Activated naive CD4-positive, alpha-beta T cell (primary cell): ENCODE measurements at places on chromosomes 13 and 19.

- DNase-seq: no peak
These were observed 7.1 kb upstream of the LILRA5 start for GRCh38 chr19:54319892-54320670.

DNA sequence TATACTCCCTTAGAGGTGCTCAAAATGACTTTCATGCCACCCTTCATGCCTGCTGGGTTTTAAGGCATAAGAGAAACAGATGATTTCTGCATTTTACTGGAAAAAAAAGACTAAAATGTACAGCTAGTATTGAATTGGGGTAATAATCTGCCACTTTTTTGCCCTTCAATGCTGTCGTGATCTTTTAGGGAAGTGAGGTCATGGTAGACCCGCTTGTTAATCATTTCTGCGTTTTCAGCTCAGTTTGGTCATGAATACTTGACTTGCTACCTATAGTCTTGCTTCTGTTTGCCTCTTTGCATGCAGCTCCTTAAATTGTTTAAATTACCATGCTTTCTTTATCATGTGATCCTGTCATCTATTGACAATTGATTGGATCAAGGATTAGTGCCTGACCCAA, 90.4 kb downstream of the PCCA start:
- no peak for DNase-seq

DNA sequence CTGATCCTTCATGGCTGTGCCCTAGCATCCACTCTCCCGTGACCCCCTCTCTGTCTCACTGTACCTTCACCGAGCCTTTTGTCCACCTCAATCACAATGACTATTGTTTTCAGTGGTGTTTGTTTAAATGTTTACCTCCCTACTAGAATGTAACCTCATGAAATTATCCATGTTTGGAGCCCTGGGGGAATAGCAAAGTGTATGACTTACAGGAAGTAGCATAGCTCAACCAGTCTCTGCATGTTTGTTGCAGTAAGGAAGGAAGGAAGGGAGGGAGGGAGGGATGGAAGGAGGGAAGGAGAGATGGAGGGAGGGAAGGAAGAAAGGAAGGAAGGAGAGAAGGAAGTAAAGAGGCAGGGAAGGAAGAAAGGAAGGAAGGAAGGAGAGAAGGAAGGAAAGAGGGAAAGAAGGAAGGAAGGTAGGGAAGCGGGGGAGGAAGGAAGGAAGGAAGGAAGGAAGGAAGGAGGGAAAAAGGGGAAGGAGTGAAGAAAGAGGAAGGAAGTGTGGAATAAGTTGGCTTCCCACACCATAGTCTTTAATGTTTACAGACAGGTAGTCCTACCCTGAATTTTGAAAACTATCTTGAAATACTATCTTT, 421.4 kb downstream of the COG6 start:
- no peak for DNase-seq

- DNase-seq: no peak
These were observed 59.4 kb downstream of the ZDHHC20 start for GRCh38 chr13:21399741-21400140.

DNA sequence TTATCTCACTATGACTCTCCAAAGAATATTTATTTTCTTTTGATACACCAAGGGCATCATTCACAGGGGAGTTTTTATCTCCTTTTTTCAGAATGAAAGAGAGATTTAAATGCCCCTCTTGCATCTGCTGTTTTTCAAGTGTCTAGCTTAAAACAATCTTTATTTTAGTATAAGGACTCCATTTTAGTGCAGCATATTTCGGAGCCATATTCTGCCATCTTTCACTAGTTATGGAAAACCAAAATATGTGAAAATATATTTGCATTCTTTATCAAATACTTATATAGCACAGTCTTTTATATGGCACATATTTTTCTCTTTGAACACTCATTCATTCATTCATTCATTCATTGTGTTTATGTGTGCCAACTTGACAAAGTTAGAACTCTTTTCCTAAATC, 1130.2 kb downstream of the SLITRK5 start:
- no peak for DNase-seq

- DNase-seq: no peak
These were observed 1367.5 kb upstream of the PCDH9 start for GRCh38 chr13:68597641-68598040.

DNA sequence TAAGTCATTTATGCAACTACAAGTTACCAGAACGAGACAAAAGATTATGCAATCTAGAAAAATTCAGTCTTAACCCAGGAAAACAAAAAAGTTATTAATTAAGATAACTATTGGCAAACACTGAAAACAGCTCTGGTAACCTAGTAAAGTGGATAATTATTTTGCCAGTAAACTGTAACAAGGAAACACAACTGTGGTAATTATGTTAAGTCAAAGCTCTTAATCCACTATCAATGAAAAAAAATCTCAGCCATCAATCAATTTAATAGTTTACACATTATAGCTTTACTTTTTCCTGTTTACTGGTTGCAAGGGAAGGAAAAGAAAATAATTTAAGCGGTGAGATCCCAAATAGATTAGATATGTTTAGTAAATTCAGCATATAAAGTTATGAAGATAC, 11.2 kb downstream of the EXOSC8 start:
- DNase-seq: no peak

- DNase-seq: no peak
These were observed 29.2 kb upstream of the GARRE1 start for GRCh38 chr19:34224996-34225658.

DNA sequence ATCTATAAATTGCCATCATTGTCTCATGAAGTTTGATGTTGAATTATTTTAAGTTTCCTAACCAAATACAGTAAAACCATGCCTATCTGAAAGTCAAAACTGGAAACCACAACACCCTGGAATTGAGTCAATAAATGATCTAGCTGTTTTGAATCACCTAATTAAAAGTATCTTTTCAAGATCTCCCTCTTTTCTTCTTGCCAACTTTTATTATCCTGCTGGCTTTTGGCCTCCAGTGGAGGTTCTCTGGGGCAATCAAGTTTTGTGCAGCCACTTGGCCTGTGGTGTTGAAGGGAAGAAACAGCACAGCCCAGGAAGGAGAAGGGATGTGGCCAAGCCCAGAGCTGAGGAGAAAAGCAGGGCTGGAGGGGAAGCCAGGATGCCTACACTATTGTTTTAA, 255.4 kb downstream of the COG6 start:
- no peak for DNase-seq

DNA sequence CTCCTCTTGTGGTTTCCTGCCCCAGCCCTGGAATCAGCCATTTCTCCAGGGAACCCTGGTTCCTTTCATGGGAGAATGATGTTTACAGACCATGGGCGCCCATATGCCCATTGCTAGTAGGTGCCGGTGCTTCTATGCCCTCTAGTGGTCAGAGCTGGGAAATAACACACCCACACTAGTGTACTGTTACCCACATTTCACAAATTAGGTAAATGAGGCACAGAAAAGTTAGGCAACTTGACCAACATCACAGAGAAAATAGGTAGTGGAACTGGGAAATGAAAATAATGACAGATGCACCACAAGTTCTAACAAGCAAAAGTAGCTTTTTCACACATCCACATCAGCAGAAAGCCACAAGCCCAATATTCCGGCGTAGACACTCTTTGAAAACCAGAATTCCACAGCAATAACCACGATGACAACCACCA, 1.3 kb upstream of the CEACAM3 start:
- DNase-seq: peak; percentile 31

- DNase-seq: no peak
These were observed 3.8 kb downstream of the DOHH start for GRCh38 chr19:3496392-3497273.

DNA sequence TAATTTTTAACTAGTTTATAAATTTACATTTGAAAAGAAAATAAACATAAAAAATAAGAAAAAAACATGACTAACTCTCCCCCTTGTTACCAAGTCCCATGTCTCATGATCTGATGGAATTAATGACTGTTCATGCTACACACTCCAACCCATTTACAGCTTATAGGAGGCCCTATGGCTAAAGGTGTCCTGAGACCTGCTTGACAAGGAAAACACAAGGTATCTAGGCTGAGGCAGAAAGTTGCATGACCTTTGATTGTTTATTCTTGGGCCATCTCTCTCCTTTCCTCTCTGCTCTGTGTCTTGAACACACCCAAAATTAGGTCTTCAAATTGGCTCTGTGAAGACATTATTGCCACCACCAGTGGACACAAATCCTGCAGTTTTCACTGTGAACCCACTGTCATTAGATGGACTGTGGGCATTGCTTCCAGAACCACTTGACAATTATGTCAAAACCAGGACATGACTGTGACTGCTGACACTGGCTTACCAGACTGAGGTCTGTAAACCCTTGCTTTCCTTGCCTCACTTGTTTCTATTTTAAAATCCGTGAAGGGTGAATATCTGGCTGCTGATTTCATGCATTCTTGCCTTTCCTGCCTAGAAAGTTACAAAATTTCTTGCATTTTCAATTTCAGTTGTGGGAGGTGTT, 386.5 kb upstream of the SPRY2 start:
- DNase-seq: no peak

- no peak for DNase-seq
These were observed 640.1 kb upstream of the KLF12 start for GRCh38 chr13:74774264-74774663.

DNA sequence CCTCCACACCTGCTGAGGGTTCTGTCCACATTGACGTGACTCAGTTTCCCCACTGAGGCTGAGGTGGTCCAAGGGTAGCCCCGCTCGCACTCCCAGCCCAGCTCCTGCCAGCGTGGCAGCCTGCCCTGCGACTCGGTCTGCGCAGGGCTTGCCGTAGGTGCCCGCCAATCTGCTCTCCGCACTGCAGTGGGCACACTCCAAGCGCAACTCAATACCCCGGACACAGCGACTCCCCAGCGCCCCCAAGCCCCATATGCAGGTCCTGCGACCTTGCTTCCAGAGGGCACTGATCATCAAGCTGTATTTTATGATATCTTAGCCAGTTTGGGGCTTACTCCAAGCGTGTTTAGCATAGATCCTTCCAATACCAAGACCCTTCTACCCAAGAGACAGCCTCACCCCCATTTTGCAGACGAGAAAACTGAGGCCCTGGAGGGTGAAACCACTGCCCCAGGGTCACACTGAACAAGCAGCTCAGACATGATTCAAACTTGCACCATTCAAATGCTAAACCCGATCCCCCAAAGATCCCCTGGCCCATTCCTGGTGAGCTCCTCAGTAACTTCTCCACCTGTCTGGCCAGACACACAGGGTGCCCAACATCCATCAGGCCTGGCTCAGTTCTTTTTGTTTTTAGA, 13.5 kb downstream of the PTPRS start:
- DNase-seq: no peak

GRCh38 chr19:6828698-6829633, 56.5 kb downstream of the VAV1 start:
- DNase-seq: no peak

DNA sequence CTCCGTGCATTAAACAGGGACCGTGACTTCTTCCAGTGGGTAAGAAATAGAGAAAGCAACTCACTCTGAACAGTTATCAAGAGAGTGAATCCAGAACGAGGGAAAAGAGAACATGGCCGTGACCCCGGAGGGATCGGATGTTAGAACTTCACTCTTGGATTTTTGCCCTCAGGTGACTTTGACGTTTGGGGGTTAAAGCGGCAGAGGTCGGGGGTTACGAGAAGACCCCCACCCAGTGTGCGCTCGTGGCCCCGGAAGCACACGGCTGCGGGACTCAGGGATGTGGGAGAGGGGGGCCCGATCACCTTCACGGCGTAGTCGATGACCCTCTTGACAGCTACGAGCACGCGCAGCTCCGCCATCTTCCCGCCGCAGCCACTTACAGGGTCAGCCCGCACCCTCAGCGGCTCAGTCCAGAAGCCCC, at the start of gene ETFB:
Gene ETFB (minus strand): TSS at position 424 of the 424 bp plus-strand sequence. CDS start 62 bp downstream, at position 362.
- no peak for DNase-seq

DNA sequence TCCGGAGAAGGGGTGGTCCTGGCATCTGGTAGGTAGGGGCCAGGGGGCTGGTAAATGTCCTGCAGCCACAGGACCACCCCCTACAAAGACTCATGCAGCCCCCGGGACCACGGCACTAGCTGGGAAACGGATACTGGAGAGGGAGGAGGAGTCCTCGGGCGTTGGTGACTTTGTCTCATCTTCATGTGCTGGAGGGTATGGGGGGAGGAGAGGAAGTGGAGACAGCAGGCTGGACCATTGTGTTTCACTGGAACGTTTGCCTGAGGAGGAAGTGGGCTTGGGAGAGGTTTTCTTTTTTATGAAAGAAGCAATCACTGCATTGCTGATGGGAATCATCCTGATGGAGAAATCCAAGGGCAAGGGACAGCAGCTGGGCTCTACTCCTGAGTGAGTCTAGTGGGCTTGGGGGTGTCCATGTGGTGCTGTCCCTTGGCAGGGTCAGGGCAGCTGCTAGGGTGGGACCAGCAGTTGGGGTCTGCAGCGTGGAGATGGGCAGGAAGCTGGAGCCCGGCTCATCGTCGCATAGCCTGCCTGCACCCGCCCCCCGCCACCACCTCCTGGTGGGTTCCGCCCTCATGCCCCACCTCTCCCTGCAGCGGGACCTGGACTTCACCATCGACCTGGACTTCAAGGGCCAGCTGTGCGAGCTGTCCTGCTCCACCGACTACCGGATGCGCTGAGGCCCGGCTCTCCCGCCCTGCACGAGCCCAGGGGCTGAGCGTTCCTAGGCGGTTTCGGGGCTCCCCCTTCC, 1.7 kb upstream of the ADM5 start:
- no peak for DNase-seq

DNA sequence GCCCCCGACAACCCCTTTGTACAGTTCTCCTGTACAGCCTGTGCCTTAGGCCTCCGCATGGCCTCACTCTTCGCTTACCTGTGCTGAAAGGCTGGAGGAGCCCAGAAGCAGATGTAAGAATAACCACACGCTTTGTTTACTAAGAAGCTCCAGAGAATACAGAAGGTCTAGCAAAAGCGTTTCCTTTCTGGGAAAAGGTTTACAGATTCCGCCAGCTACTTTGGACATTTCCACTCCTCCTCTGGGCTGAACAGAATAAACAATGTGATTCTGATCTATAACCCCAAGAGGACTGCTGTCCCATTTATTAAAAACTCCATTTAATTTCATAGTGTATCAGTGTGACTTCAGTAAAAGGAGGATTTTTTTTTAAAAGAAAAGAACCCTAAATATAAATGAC, 339.2 kb downstream of the DNAJC15 start:
- DNase-seq: no peak

- no peak for DNase-seq
These were observed 53.6 kb downstream of the WDFY2 start for GRCh38 chr13:51637852-51638215.

- no peak for DNase-seq
These were observed 58.3 kb downstream of the DOCK9 start for GRCh38 chr13:98919566-98919965.

GRCh38 chr13:44088991-44089413, 209.3 kb downstream of the LACC1 start:
- no peak for DNase-seq

GRCh38 chr19:42445948-42446347, 3.2 kb upstream of the CXCL17 start:
- DNase-seq: no peak
